Ureter (tissue), 1 donor: ENCODE measurements at places on chromosomes 1 and 21. TPM values are rescaled to one million over a fixed set of nuclear protein-coding genes. Genes with fewer than 3 reads are reported as not detected.

Gene CLEC20A
- total RNA-seq: not detected

Gene EVI5
- total RNA-seq: 37.7 TPM

Gene KCNQ4
- total RNA-seq: 3.7 TPM

Gene TRNP1
- 46.6 TPM for total RNA-seq

Gene KRTAP13-2
- total RNA-seq: not detected

Gene CATSPERE
- 3.3 TPM for total RNA-seq

Gene CTSK
- 26.5 TPM for total RNA-seq

Gene SLAMF8
- 3.6 TPM for total RNA-seq

Gene CD34
- total RNA-seq: 40.9 TPM

Gene OR2L8
- not detected for total RNA-seq

Gene ESPN
- total RNA-seq: 6.2 TPM
